ENCODE measurements at places on chromosomes 13 and 19.
A peak's percentile ranks its signal among the peaks of the same experiment; 100 is the strongest.

DNA sequence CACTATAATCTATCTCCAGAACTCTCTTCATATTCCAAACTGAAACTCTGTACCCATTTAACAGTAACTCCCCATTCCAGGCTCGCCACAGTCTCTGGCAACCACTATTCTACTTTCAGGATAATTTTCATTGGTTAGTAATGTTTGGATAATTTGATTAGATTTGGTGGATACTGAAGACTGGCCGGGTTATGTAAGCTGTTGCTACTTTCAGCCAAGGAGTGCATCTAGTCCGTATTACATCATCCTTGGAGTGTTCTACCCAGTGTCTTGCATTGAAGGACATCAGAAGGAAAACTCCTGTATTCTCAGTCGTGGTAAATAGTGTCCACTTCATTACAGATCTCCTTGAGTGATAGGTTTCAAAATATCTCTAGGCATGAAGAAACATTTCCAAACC is 60.5 kb downstream of the PCCA start:
- DNase-seq = no peak

GRCh38 chr19:33157906-33158305 is 26.0 kb downstream of the WDR88 start:
- no peak for DNase-seq

DNA sequence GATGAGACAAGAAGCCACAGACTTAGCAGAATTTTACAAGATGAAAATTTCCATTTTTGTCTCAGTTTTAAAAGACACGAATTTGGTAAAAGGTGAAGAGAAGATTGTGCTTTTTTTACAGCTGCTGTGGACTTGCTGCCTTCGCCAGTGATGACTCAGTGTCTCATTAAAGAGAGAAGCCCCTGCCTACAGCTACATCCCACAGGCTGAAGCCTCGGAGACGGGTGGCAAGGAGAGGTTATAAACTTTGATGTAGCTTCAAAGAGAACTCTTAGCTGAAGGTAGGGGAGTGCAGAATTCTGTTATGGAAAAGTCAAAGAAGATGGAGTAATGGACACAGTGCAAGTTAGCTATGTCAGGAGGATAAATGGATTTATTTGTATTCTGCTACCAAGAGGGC is 683.4 kb upstream of the ARGLU1 start:
- DNase-seq = no peak

GRCh38 chr19:29487432-29487831 is 38.4 kb upstream of the VSTM2B start:
- no peak for DNase-seq

GRCh38 chr13:44302233-44302632 is 71.4 kb upstream of the SERP2 start:
- no peak for DNase-seq

DNA sequence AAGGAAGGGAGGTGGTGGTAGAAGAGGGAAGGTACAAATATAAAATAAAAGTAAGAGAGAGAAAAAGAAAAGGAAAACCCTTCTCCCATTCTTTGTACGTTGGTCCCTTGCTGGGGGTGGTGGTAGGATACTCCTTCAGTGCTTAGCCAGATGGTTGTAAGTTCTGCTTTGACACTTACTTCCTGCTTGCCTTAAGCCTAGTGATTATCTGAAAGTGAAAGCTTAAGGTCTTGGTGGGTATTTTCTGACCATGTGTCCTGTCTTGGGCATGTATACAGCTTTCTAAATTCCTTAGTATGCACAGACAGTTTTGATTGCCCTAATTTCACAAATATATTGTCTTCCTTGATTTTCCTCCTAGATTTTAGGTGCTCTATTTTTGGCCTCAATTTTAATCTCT is 314.8 kb downstream of the PCDH17 start:
- no peak for DNase-seq

- DNase-seq = peak; percentile 56
Observed at GRCh38 chr13:97257800-97258799, 36.0 kb downstream of the MBNL2 start.

DNA sequence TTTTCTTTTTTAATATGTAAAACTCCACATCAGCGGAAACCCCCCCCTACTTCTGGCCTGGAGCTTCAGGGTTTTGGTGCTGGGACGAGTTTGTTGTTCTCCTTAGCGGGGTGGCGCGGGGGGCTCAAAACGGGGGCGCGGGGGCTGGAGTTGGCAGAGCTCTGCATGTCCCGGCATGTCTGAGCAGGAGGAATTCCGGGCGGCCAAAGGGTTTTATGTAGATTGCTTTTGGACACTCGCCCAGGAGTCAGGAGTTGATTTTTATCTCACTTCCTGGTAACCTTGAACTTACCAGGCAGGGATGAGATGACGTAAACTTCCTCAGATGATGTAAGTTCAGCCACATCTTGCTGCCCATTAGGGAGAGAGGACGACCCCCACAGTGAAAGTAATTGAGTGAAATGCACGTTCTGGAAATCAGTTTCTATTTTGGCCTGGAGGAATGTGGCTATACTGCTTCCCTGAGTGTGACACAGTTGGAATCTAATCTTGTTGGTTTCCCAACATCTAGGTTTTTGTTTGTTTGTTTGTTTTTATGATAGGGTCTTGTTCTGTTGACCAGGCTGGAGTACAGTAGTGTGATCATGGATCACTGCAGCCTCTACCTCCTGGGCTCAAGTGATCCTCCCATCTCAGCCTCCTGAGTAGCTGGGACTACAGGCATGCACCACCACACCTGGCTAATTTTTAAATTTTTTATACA is 21.0 kb upstream of the GDF15 start:
- DNase-seq = peak; percentile 95

- no peak for DNase-seq
Observed at GRCh38 chr13:97535614-97536013, 101.6 kb downstream of the RAP2A start.

DNA sequence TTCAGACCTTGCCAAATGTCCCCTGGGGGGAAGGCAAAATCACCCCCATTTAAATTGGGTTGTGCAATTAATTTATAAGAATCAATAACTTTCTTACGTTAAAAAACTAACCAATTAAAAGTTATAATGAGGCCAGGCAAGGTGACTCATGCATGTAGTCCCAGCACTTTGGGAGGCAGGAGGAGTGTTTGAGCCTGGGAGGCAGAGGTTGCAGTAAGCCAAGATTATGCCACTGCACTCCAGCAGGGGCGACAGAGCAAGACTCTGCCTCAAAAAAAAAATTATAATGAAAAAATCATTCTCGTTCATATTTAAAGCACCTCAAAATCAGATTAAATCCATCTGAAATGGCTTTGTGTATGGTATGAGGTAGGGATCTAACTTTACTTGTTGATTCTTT is 18.4 kb upstream of the SIGLEC14 start:
- no peak for DNase-seq

GRCh38 chr13:72853000-72853399 is 71.1 kb downstream of the PIBF1 start:
- DNase-seq = no peak

GRCh38 chr13:36795463-36795862 is 23.6 kb upstream of the RFXAP start:
- DNase-seq = no peak

- no peak for DNase-seq
Observed at GRCh38 chr19:911197-912033, 1.6 kb downstream of the R3HDM4 start.

DNA sequence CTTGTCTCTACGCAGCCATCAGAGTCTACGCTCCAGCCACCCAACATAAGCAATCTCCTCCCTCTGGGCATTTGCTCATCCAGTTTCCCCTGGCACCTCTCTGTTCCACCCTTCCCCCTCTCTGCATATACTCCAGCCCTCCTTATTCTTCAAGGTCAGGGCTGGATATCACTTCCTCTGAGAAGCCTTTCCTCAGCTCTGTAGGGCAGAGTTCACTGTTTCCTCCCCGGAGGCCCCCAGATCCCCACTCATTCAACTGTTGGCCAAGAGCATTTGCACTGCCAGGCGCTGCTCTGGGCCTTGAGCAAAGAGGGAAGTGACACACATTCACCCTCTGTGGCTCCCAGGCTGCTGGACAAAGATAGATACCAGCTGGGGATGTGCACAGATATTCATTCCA is 3.3 kb downstream of the FCGRT start:
- DNase-seq = no peak

- DNase-seq = no peak
Observed at GRCh38 chr13:47962237-47962636, 38.8 kb downstream of the SUCLA2 start.

- DNase-seq = peak; percentile 23
Observed at GRCh38 chr13:98372876-98373275, 195.8 kb upstream of the RNF113B start.

DNA sequence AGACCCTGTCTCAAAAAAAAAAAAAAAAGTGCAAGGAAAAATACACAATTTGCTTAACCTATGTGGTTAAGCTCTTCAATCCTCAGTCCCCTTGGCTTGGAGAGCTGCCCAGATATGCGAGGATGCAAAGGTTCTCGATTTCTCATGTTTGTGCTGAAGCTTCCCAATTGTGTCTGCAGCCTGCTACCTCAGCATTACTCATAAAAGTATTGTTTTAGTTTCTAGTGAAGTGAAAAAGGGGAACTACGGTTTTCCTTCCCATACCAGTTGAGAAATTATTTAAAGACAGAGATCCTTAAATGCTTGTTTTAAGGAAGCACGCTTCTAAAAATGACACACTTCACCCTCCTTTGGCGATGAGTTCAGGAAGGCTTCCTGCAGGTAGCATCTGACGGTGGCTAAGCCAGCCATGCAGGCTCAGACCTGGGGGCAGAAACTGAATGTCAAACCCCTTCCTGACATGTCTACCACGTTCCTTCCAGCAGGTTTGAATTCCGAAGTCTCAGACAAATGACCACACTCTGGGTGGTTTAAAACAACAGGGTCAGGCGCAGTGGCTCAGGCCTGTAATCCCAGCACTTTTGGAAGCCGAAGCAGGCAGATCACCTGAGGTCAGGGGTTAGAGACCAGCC is 47.9 kb downstream of the RUBCNL start:
- peak; percentile 97 for DNase-seq

DNA sequence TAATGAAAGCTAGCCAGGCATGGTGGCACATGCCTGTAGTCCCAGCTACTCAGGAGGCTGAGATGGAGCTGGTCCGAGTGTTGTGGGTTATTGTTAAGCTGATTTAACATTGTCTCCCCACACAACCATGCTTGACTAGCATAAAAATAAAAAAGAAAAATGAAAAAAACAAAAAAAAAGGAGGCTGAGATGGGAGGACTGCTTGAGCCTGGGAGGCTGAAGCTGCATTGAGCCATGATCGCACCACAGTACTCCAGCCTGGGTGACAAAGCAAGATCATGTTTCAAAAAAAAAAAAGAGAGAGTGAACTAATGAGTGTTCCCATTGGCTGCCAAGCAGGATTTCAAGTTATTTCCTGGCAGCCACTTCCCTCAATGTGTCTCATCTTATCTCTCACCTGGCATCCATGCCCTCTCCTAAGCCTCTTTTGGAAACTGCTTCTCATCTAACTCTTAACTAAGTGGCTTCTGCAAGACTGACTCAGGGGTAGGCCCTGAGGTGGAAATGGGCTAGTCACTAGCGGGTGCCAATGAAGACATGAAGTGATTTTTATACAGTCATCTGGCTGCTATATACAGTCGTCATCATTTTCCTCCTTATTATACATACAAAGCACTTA is 4.9 kb downstream of the THAP8 start:
- no peak for DNase-seq

- no peak for DNase-seq
Observed at GRCh38 chr19:39788244-39788643, 9.6 kb downstream of the LEUTX start.

GRCh38 chr19:39969681-39970424 is 1.1 kb upstream of the PSMC4 start:
- no peak for DNase-seq

DNA sequence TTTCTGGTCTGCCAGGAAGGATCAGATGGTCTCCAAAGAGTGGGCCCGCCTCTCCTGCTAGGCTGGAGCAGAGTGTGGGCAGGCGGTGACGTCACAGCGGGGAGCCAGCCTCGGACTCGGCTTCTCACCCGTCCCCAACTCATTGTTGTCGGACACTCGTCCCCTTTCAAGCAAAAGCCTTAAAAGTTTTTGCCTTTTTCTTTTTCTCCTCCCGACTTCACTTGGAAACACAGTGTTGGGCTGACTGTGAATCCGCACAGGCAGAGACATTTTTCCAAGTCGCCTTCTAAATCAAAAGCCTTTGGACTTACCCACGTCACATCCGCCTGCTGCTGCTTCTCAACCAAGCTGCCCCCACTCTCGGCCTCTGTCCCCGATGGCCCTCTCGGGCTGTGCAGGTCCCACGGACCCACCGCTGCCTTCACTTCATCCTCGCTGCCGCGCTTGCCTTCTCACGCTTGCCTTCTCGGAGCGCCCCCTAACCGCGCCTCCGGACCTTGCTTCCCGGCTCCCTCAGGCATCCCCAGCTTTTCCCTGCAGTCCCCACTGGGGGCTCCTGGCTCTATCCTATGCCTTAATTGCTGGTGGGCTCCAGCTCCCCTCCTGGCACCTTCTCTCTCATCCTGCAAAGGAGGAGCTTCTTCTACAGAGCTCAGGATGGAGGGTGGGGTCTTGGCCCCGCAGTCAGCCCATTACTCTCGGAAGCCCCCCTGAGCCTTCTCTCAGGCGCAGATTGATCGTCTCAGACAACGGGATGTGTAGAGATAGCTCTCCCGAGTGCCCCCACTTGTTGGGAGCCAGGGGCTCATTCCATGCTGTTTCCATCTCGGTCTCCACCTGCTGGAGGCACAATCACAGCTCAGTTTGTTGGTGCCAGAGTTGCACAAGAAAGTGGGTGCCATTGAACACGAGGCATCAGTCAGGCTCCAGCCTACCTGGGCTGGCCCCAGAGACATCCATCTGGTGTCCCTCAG is 3.9 kb upstream of the ZNF135 start:
- no peak for DNase-seq

GRCh38 chr19:50877338-50877737 is 4.1 kb downstream of the KLK2 start:
- no peak for DNase-seq

- DNase-seq = no peak
Observed at GRCh38 chr13:111857336-111857735, 209.6 kb upstream of the SOX1 start.

GRCh38 chr13:72164811-72165210 is 297.8 kb upstream of the DACH1 start:
- DNase-seq = no peak

GRCh38 chr13:63351533-63351932 is 1935.9 kb upstream of the PCDH20 start:
- no peak for DNase-seq

GRCh38 chr13:74129500-74130191 is 4.6 kb downstream of the KLF12 start:
- no peak for DNase-seq

GRCh38 chr13:26706381-26706780 is 54.2 kb downstream of the GPR12 start:
- no peak for DNase-seq

DNA sequence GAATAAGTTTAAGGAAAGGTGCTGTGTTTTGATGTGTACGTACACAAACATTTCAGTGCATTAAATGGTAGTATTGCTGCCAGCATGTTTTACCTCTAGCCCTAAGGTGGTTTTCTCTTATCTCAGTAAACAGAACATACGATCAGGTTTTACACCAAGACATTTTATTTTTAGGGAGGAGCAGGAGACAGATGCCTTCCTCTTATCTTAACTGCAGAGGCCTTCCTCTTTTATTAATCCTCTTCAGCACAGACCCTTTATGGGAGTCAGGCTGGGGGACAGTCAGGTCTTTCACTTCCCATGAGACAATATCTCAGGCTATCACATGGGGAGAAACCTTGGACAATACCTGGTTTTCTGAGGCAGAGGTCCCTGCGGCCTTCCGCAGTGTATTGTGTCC is 14.9 kb upstream of the ZNF611 start:
- no peak for DNase-seq

- no peak for DNase-seq
Observed at GRCh38 chr13:72317346-72318109, 409.9 kb downstream of the MZT1 start.
